Central memory CD4-positive, alpha-beta T cell (primary cell): ENCODE measurements at places on chromosomes 7 and 10.

DNA sequence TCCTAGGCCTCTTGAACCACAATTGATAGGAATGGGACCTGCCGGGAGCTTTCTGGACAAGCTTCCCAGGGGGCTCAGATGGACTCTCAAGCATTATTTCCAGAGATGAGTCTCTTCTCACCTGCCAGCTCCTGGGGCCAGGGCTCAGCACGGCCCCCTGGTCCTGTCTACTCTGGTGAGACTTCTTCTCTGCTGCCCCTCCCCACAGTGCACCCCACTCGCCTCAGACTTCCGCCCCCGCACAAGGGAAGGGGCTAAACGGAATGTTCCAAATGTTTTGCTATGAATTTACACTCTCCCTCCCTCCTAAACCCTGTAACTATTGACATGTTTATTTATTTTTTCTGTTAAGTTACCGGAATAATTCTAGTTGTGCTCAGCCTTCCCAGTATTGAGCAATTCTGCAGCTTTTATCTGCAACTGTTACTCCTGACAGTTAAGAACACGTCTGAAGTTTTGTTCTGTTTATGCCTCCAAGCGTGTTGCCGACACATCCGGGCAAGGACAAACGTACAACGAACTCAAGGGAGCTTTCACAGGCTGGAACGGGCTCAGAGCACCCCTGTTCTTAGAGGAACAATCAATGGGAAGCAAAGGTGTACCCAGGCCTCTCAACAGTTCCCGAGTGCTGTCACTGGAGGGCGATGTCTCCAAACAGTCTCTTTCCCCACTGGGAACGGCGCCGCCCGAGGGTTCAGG is 55.2 kb downstream of the FHIP2A start:
- DNase-seq = no peak

GRCh38 chr7:112079673-112080072 is 126.5 kb downstream of the DOCK4 start:
- DNase-seq = no peak

- DNase-seq = no peak
Measured at GRCh38 chr10:101838416-101838970, 5.1 kb downstream of the KCNIP2 start.

DNA sequence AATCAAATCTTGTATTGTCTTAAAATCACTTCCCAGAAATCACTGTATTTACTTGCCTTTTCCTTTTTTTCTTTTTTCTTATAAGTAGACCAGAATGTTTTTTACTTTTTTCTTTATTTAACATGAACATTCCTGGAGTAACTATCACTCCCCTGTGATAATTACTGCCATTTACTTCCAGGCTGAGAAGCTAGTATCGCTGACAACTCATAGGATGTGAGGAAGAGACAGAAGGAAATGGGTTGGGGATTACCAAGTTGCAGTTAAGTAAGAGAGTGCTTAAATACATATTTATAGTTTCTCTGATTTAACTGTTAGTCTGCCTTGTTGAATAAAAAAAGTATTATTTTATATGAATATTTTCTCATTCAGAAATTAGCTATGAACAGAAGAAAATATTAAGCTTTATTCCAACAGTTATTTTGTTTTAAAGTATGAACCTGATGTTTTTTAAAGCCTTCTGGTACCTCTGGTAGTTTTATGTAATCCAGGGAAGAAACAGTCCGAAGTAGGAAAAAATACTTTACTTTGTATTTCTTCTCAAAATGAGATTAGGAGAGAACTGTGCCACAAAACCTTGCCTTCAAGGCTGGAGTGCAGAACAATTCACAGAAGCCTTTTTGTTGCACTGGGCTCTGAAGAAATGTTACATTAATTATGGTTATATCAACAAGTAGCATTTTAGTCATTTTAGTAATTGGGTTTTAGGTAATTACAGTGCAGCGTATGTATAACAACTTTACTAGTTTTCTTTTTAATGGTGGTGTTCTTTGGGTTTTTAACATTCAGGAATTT is 72.8 kb downstream of the SHOC2 start:
- DNase-seq = no peak

DNA sequence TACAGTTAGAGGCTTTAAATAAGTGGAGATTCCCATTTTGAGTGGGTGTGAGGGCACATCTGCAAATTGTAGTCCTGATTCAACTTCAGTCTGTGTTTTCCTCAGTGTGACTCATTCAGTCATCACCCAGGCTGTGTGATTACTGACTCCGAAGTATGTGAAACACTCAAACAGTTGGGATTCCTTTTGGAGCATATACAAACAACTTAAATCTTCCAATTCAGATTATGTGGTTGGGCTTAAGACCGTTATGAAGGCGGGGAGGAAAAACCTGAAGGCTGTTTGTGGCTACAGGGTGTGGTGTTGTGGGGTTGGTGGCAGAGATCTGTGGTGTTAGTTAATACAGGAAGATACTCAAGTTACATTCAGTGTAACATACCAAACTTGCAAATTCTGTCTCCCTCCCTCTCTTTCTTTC is 259.7 kb upstream of the FERD3L start:
- DNase-seq = no peak

DNA sequence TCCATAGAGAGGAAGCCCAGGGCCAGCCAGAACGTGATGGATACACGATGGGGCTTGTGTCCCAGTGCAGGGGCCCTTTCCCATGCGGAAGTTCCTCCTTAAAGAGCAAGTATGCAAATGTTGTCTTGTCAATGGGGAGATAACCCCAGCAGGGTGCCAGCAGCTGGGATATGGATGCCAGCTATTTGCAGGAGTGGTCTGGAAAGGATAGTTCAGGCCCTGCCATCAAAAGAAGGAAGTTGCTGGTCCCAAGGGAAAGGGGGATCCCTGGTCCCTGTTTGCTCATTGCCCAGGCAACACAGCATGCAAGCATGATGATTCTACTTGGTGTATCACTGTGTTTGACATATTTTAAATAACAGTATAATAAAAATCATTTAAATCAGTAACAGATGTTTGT is 73.1 kb upstream of the HECW1 start:
- DNase-seq = no peak

- DNase-seq = no peak
Measured at GRCh38 chr10:86106616-86107015, 260.0 kb downstream of the GRID1 start.

- DNase-seq = peak; percentile 20
Measured at GRCh38 chr7:2231992-2232765, 566 bp downstream of the MAD1L1 start.

- no peak for DNase-seq
Measured at GRCh38 chr7:52691257-52691656, 344.2 kb upstream of the POM121L12 start.

DNA sequence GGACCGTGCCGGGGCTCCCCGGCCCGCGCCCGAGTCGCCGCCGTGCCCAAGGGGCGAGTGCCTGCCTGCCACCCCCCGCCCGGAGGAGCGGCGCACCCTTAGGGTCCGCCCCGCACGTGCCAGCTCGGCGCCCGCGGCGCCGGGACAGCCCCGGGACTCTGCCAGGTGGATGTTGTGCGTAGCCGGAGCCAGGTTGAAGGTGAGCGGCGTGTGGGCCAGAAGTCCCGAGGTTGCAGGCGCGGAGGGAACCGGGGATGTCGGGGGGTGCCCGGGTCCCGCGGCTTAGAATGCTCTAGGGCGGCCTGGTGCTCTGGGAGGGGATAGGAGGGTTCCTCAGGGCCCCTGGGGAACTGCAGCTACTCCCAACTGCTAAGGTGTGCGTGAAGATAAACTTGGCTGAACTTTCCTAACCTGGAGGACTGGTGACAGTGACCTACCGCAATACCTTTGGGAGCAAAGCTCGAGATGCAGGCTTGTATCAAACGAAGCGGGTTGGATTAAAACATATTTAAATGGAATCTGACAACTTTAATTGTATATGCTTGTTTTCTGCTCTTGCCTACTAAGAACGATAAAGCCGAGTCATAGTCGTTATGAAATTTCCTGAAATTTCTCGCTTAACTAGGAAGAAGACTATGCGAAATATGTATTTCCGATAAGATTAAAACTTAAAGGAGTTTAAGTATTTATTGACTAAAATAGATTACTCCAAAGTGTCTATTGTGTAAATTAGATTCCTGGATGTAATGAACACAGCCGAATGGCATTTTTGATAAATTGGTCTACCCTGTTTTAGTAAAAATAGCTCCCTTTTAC is at the start of gene CUX1:
TSS of gene CUX1 (plus strand) at position 156 of the 816 bp plus-strand sequence. CDS start at position 170, 14 bp downstream.
- DNase-seq = peak; percentile 5

DNA sequence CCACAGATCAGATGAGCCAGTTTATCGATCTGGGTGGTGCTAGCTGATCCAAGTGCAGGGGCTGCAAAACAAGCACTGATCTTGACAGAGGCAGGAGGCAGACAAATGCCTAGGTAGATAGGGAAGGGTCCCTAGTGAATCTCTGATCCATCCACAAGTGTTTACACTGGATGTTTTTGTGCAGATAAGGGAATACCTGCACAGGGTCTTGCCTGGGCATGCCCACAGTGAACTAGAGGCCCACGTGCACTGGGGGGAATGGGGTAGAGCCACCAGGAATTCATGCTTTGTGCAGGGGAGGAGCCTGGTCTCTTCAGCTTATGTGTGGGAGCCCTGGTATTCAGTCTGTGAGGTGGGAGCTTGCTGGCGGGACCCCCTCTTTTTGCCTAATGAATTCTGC is 50.3 kb downstream of the SDHAF3 start:
- DNase-seq = no peak

GRCh38 chr7:2015251-2015871 is 217.4 kb downstream of the MAD1L1 start:
- DNase-seq = no peak

GRCh38 chr7:135710417-135711138 is 17.4 kb downstream of the SLC13A4 start:
- no peak for DNase-seq

GRCh38 chr7:20343205-20343604 is 12.5 kb downstream of the ITGB8 start:
- no peak for DNase-seq

DNA sequence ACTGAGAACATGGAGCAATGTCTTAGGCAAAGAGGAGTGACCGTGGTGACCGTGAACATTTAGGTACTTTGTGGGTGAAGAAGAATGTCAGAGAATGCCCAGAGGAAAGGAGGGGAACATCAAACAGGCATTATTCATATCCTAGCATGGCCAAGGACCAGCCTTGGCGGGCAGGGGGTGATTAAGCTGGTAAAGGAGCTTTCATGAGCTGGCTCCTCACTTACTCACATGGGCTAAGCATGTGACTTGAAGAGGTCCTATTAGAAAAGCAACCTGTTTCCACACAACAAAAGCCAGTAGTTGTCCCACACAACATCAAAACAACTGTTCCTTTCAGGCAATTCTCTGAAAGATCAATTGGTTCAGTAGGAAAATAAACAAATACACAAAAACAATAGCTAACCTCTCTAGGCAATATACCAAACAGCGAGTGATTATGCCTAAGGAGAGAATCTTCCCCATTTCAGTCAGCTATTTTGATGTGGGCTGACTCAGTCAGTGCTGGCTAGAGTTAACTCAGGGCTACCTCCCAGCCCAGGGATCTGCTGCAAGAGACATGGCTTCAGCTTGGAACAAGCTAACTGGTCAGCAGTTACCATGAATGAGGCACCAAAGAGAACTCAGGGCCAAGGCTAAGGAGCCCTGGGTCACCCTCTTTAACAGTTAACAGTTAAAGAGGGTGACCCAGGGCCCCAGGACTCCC is 283.5 kb downstream of the ARHGAP12 start:
- no peak for DNase-seq

GRCh38 chr7:112420236-112420861 is 29.9 kb upstream of the IFRD1 start:
- no peak for DNase-seq

- no peak for DNase-seq
Measured at GRCh38 chr10:70671619-70672164, 614 bp upstream of the ADAMTS14 start.

DNA sequence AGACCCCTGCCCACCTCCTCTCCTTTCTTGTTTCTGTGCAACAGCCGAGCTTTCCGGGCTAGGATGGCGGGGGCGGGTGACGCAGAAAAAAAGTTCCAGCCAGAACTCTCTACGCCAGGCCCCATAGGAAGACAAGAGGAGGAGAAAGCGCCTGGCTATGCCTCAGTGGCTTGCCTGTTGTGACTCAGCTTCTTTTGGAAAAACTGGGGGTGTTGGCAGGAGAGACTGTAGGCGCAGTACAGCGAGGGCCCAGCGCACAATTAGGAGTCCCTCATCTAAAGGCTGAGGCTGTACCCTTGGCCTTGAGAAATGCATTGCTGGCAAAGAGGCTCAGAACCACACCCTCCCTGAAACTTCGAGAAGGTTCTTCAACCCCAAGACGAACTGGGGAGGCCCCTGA is 28.0 kb upstream of the KPNA7 start:
- no peak for DNase-seq

DNA sequence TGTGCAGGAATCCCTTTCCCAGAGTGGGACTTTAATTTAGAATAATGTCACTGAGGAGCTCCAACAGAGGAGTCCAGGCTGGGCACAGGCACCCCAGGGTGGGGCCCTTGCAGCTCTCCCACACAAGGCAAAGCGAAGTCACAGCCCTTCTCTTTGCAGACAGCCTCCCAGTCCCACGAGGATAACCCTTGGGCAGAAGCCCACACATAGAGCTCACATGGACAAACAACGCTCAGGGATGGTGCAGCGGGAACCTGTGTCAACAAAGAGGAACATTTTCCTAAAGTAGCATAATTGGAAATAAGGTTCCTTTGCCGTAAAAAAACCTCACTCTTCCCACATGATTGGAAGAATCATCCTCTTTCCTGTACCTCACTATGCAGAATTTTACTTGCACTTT is 29.3 kb upstream of the GGCT start:
- no peak for DNase-seq

DNA sequence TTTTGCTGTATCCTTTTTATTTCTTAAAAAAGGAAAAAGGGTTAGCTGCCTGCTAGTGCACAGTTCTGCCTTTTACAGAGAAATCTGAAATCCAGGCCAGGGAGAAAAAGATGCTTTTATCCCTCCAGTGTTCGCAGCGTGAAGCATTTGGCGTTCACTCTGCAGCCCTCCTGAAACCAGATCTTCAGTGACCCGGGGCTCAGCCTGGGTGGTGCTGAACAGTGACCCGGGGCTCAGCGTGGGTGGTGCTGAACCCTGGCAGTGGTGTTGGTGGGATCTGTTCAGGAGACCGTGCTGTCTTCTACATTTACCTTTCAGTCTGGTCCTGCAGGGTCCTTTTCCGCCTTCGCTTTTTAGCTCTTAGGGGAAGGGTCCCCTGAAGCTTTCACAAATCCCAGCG is 164.7 kb upstream of the KLF6 start:
- DNase-seq = no peak

DNA sequence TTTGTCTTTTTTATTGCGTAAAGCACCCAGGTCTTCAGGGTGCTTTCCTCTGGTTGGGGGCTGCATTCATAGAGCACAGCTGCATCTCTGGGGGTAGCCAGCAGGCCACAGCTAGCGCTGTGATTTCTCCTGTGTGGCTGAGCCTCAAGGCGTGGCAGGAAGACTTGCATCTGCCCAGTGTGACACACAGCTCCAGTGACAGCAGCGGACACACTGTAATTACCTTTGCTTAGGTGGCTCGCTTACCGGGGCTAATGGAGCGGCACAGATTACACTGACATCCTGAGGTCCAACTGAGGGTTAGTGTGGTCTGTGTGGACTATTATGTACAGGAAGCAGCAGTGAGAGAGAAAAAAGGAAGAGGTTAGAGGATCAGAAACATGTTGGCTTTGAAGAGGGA is 27.1 kb downstream of the ABCB4 start:
- DNase-seq = no peak

- DNase-seq = no peak
Measured at GRCh38 chr10:72784551-72785351, 92.8 kb downstream of the MCU start.

GRCh38 chr7:28315565-28316410 is 96.5 kb upstream of the CREB5 start:
- no peak for DNase-seq
